ENCODE measurements at places on chromosomes 13 and 19. TPM values are rescaled to one million over a fixed set of nuclear protein-coding genes. Genes with fewer than 3 reads are reported as not detected.

GRCh38 chr19:2243274-2244124 lies 5.6 kb upstream of the AMH start:
- DNase-seq: no peak

DNA sequence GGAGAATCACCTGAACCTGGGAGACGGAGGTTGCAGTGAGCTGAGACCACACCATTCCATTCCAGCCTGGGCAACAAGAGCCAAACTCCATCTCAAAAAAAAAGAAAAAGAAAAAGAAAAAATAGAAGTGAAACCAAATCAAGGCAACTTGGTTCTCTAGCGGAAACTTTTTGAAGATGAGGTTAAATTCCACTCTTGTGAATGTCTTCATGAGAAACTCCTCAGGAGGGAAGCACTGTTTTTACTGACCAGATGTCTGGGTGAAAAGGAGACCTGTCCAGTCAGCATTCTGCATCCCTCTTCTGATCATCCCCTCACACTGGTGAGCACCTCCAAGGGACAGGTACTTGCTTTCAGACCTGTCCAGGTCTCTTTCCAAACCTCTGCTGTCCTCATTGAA lies 15.8 kb downstream of the BRD4 start:
- no peak for DNase-seq

GRCh38 chr13:105127732-105128131 lies 1407.7 kb downstream of the EFNB2 start:
- no peak for DNase-seq

GRCh38 chr19:48724796-48725753 lies 5.5 kb upstream of the MAMSTR start:
- peak; percentile 58 for DNase-seq

DNA sequence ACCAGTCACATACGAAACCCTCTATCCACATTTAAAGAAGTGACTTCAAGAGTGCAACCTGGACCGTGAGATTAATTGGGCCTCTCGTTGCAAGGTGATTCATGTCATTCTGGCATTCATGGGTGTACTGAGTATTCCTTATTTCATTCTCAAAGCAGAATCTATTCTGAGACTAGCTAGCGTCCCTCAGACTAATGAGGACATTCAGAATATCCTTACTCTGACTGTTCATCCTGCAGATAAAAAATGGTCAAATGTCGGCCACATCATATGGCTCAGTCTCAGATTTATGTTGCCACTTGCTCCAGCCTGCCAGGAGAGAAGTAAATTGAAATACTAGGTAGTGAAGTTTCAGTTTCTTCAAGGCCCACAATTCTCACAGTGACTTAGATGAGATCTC lies 7.3 kb downstream of the ACOD1 start:
- DNase-seq: no peak

DNA sequence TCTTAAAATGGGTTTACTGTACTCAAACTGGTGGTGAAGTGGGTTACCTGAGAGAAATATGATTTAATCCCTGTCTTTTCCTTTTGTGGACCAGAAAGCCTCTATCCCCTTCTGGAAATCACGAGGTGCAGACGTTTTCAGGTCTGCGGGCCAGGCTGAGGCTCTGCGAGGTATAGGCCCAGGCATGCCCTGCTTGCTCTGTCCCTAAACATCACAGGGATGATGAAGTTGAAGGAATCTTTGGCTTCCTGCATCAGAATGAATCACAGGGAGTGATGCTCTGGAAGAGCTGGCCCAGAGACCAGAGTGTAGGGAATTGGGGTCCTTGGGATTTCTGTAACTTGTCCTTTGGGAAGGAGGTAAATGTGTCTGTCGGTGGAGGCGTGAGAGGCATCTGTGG lies 18.4 kb upstream of the CHST8 start:
- DNase-seq: no peak

- no peak for DNase-seq
Measured at GRCh38 chr13:111862836-111863815, 203.8 kb upstream of the SOX1 start.

GRCh38 chr19:36142046-36142445 lies 2.2 kb downstream of the CAPNS1 start:
- DNase-seq: no peak

DNA sequence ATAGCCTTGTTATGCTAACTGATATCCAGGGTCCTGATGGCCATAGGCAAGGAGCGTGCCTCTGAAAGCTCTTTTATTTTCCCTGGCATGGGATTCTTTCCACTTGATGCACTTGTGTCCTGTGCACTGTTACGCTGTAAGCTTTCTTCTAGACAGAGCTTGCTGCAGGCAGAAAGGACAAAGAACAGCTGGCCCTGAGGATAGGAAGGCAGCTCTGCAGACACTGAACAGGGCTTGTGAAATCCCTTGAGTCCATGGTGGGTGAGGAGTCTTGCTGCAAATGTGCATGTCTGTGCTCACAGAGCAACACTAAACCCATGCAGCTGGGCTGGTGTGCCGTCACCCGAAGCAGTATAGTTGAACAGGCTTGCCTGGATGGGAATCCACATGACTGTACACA lies 126.6 kb downstream of the AKAP11 start:
- no peak for DNase-seq

GRCh38 chr13:29428310-29429181 lies 166.9 kb downstream of the SLC7A1 start:
- peak; percentile 73 for DNase-seq

DNA sequence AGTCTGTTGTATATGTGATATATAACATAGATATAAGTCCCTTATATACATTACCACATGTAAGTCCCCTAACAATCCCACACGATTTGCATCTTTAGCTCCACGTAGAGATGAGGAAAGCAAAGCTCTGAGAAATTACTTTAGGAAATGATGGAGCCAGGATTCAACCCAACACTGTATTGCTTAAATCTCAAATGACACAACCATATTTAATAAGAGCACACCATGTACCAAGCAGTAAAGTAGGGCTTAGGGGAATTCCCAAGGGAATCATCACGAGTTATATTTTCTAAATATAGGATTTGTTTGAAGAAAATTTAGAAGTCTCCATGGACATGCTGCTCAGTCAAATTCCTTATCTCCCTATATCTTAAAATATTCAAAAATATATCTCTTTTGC lies 61.3 kb upstream of the POMP start:
- DNase-seq: no peak

GRCh38 chr19:12766051-12766521 lies 9.3 kb downstream of the HOOK2 start:
- peak; percentile 89 for DNase-seq

DNA sequence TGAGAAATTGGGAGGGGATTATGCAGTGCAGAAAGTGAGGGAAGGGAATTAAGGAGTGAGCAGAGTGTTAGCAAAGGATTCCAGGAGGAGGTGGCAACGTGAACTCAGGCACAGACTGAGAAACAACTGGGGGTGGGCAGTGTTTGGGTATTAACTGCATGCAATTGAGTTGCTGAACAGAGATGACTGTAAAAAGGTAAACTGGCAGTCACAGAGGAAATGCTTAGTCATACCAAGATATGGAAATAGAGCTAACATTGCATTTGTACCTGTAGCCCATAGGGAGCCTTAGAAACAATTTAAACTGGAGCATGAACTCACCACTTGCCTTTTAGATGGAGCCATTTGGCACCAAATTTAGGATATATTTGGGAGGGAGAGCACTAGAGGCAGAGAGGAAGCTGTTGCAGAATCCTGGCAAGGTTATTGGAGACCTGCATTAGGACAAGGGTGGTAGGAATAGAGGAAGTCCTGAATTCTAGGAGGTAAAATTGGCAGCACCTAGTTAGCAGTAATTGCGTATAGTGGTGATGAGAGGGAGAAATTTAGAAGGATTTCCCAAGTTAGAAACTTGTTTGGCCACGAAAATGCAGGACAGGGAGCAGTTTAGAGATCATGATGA lies 100.6 kb upstream of the FRY start:
- no peak for DNase-seq

DNA sequence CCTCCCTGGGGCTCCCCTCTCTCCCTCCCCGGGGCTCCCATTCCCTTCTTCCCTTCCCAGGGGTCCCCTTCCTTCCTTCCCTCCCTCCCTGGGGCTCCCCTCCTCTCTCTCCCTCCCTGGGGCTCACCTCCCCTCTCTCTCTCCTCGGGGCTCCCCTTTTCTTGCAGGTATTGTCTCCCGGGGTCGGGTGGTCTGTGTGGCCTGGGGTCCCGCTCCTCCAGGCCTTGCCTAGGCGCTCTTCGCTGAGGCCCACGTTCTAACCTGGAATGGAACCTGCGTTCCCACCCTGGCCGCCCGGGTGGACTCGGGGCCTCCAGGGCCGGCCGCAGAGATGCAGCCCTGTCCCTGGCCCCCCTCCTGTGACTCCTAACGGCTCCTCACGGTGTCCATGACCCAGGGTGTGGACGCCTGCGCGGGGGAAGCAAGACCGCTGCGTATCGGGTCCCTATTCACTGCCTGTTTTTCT lies 940 bp upstream of the DCUN1D2 start:
- DNase-seq: no peak

DNA sequence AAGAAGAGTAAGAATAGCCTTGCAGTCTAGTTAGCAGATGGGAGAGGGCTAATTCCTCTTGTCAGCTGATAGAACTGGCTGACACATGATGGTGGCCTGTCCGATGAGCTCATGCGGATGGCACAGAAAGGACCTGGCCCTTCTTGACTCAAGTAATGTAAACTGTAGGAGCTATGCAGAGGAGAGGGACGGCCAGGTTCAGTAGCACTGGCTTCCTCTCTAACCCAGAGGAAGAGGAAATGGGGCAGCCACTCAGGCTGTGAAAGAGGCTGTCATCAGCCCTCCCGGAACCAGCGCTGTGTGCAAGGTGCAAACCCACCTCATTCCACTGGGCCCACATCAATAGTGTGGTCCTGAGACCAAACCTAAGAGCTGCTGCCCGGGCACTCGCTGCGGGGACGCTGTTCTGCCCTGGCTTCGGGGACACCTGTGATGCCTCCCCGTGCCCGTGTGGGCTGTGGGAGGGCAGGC lies 30.8 kb upstream of the USE1 start:
- DNase-seq: no peak

GRCh38 chr19:19170053-19170872 lies at the start of gene MEF2B:
Gene MEF2B, minus strand, starts transcription at chr19:19170263. Its CDS starts 19,528 bp downstream, at chr19:19150735.
- peak; percentile 94 for DNase-seq

DNA sequence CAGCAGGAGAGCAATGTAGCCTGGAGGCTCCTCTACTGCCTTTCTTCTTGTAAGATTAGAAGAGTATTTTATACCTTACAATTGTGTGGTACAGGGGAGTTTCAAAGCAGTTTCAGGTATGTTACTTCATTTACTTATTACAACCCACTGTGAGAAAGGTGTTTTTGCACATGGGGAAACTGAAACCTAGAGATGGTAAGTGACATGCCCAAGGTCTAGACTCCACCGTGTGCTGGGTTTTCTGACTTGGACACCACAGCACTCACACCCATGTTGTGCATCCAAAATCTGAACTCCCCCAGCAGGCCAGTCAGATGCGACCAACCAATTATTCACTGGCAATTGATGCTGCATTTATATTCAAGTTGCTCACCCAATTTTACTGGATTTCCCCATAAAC lies 22.8 kb downstream of the ERICH6B start:
- no peak for DNase-seq

DNA sequence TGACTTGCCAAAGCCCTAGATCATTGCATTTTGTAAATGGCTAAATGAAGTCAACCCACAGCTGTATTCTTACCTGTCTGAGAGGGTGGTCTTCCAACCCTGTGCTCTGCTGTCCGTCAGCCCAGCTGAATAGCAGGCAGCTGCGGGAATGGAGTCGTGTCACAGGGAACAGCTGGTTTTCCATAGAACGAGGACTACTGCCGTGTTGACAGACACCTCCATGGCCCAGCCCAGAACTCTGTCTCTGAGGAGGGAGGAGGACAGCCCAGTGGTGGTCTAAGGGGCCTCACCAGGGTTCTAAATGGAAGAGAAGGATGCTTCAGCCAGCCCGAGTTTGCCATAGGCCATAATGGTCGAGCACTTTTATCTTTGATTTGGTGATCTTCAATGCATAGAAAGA lies 110.7 kb downstream of the SLC7A1 start:
- DNase-seq: no peak

- no peak for DNase-seq
Measured at GRCh38 chr13:39283072-39283471, 244.8 kb downstream of the NHLRC3 start.

DNA sequence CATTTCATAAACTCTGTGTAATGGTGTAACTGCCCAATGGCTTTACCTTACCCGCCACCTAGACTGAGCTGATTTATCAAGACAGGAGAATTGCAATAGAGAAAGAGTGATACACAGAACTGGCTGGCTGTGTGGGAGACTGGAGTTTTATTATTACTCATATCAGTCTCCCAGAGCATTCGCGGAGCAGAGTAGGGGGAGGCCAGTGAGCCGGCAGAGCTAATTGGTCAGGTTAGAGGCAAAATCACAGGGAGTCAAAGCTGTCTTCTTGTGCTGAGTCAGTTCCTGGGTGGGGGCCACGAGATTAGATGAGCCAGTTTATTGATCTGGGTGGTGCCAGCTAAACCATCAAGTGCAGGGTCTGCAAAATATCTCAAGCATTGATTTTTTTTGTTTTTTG lies 23.4 kb upstream of the SLITRK1 start:
- no peak for DNase-seq

DNA sequence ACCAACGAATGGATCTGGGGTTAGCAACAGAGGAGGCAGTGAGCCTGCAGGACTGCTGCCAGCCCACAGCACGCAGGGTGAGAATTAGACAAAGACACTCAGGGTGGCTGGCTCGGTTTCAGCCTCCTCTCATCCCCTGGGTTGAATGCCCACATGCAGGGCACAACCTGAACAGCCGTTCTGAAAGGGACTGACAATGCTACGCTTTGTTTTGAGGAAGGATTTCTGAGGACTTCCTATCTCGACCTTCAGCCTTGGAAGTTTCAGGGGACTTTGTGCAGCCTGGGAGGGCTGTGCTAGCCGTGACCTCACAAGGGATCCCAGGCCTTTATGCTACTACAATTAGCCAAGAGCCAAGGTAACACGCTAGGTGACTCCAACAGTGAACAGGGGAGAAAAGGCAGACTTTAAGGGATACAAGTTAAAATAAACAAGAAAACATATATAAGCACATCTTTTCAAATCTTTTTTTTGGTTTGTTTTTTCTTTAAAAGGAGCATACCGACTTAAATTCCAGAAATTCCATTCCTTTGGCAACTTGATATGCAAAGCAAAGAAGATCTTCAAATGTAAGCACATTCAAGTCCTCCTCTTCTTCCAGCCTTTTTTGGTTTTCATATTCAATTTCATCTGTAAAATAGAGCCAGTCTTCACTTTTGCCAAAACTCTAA lies 34.5 kb upstream of the URAD start:
- peak; percentile 39 for DNase-seq

- DNase-seq: no peak
Measured at GRCh38 chr13:42420304-42420703, 148.4 kb downstream of the AKAP11 start.

Gene RFC3
- total RNA-seq: 59.2 TPM

Gene ZNF221
- total RNA-seq: 6.4 TPM

Gene ZNF99
- not detected for total RNA-seq

Gene NCR1
- total RNA-seq: 2.0 TPM

Gene MYO1F
- 1.2 TPM for total RNA-seq

Gene IGSF23
- total RNA-seq: not detected

Gene PRR22
- total RNA-seq: 8.1 TPM

Gene PSG7
- total RNA-seq: not detected

Gene DAND5
- total RNA-seq: 0.11 TPM

Gene ZNF667
- total RNA-seq: not detected

Gene TMEM59L
- 12.0 TPM for total RNA-seq

Gene SIGLEC6
- total RNA-seq: 0.31 TPM

Gene ZNF382
- 10.8 TPM for total RNA-seq

Gene CNFN
- total RNA-seq: 8.8 TPM

Gene FXYD5
- 83.7 TPM for total RNA-seq
